ENCODE measurements at places on chromosomes 5 and 9.

DNA sequence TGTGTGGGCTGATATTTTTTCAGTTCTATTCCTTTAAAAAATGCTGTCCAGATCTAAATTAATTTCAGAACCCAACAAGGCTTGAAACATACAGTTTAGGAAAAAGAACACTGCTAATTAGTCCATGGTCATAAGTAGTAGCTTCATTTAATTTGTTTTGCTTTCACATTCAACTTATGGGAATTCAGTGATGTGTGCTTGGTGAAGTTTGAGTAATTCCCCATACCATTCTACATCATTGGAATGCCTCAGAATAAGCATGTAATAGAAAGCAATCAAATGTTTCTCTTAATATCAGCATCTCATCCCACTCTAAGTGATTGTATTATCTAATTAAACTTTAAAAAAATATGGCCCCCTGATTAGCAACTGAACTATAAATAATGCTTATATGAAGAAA is 2.7 kb downstream of the CNTLN start:
- H3K27me3 ChIP-seq = no peaks in the 10 kb centered on the region
- DNase-seq = no peak
- H3K27ac ChIP-seq = no peak overlapping the region
- H3K36me3 ChIP-seq = no peaks in the 10 kb centered on the region

- no peaks in the 10 kb centered on the region for H3K36me3 ChIP-seq
- H3K4me1 ChIP-seq = no peaks in the 10 kb centered on the region
- H3K4me3 ChIP-seq = no peak overlapping the region
- no peak overlapping the region for H3K27ac ChIP-seq
- DNase-seq = no peak
These were observed 384.6 kb downstream of the SH3GL2 start for GRCh38 chr9:17963498-17963897.

DNA sequence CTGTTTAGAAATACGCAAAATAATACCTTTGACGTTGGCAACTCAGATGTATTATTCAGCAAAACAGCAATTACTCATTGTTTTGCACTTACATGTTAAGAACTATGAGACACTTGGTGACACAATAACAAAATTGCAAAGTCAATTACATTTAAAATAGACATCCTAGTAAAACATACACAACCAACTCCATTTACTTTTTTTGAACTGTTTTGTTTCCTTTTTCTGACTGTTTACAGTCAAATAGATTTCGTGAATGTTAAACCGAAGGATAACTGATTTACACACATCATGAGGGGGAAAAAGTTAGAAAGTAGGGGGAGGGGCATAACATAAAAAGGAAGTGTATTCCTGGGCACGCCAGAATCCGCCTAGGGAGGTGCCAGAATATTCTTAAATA is 220.1 kb downstream of the MEF2C start:
- no peaks in the 10 kb centered on the region for H3K27me3 ChIP-seq
- H3K27ac ChIP-seq = no peak overlapping the region
- H3K4me3 ChIP-seq = no peak overlapping the region
- peaks cover 30% of the 10 kb centered on the region for H3K4me1 ChIP-seq
- DNase-seq = no peak
- no peaks in the 10 kb centered on the region for H3K36me3 ChIP-seq

DNA sequence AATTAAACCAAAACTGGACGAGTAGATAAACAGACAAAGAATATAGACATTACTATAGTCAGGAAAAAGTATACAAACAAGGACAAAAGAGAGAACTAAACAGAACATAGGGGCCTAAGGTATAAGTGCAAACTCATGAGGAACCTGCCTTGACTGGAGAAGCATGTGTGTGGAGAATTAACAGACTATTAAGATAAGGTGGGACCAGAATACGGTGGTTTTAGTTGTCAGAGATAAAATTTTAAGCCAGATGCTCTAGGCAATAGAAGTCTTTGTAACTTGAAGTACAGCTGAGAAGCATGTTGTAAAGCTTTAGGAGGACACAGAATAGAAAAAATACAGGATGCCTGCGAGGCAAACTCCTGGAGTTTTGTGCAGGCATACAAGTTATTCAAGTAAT is 707.1 kb downstream of the PTPRD start:
- H3K4me1 ChIP-seq = no peaks in the 10 kb centered on the region
- no peak for DNase-seq
- no peaks in the 10 kb centered on the region for H3K36me3 ChIP-seq
- no peaks in the 10 kb centered on the region for H3K27me3 ChIP-seq

DNA sequence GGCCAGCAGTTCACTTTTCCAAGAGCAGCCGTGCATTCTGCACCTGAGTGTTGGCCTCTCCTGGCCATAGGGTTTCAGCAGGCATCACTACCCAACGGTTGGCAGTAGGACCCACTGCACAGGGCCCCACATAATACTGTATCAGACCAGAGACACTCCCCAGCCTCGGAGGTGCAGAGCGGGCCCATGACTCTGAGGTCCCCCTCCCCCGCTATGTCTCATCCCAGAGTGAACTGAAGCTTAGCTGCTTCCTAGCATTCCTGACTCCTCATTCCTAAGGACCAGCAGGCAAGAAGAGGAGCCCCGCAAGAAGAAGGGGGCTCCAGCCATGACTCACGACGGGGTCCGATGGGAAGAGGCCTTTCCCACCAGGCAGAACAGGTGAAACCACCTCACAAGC is 67.2 kb downstream of the CAMSAP1 start:
- H3K36me3 ChIP-seq = no peaks in the 10 kb centered on the region
- H3K27me3 ChIP-seq = no peaks in the 10 kb centered on the region
- no peaks in the 10 kb centered on the region for H3K4me1 ChIP-seq
- no peak overlapping the region for H3K27ac ChIP-seq

DNA sequence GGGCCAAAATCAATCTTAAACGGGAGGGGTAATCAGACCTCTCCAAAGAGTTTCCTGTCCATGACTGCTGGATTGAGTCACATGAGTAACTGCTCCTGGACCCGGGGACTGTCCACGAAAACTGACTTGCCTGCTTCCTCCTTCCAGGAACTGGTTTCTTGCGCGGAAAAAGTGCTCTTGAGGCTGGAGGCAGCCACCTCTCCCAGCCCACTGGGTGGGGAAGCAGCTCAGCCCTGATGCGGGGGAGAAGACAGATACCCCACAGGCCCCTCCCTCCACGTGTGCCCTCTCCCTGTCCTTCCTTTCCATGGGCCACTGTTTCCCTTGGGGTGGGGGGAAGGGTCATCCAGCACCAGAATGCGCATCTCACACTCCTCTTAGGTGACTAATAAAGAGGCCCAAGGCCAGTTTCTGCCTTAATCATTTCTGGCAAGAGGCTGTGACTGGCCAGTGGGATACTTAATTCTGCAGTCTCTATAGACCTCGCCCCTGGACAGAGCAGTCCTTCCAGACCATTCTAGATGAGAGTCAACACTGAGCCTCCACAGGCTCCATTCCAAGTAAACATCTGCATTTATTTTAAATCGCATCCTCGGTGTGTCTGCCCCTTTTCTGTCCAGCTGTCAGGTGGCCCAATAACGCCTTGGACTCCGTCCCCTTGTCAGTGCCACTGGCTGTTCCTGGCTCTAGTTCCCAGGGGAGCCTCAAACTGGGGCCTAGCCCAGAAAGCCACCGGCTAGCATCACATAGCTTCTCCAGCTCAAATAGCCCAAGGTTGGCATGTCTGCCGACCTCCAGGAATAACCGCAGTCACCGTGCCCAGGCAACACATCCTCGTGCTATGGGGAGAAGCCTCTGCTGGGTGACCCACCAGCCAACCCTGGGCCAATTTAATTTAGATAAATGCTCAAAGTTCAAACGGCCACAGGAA is 12.0 kb downstream of the REXO4 start:
- H3K4me3 ChIP-seq = no peak overlapping the region
- DNase-seq = no peak
- H3K4me1 ChIP-seq = no peaks in the 10 kb centered on the region
- H3K27ac ChIP-seq = no peak overlapping the region
- H3K27me3 ChIP-seq = no peaks in the 10 kb centered on the region

Data from MM.1S (cell line).